ENCODE measurements at places on chromosomes 4 and X. TPM values are rescaled to one million over a fixed set of nuclear protein-coding genes. Genes with fewer than 3 reads are reported as not detected.
A peak's percentile ranks its signal among the peaks of the same experiment; 100 is the strongest.

GRCh38 chr4:48909697-48910096, 3.1 kb upstream of the OCIAD2 start:
- no peaks in the 10 kb centered on the region for H3K36me3 ChIP-seq
- H3K27me3 ChIP-seq = no peaks in the 10 kb centered on the region
- no peak overlapping the region for H3K4me3 ChIP-seq
- no peak overlapping the region for H3K27ac ChIP-seq
- peak; percentile 99 for DNase-seq

DNA sequence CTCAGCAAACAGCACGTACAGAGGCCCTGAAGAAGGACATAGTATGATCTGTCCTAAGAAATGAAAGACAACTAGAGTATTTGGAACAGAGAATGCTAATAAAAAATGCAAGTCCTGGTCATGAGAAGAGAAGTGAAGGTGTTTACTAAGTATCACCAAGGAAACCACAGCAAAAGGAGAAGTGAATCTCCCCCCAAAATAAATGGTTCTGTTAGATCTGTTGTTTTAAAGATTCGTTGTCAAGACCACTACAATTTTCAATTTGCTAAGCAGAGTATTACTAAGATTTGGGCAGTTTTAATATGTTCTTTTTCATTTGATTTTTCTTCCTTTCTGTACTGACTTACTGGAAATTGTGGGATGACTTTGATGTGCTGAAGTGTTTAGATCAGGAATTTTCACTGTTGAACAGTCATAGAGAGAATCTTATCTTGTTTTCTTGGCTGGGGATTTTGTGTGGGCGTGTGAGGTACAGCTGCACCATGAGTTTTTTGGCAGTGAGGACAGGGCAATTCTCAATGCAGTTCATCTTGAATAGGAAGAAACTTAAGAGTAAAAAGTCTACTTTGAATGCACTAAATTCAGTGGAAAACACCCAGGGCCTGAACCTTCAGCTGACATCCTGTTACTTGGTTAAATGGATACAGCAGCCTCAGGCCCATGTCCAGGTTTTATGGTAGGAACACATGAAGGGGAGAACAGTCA, 132.2 kb downstream of the STIM2 start:
- H3K27me3 ChIP-seq = no peaks in the 10 kb centered on the region
- H3K4me1 ChIP-seq = peaks cover 6% of the 10 kb centered on the region
- DNase-seq = peak; percentile 65
- no peak overlapping the region for H3K4me3 ChIP-seq
- no peaks in the 10 kb centered on the region for H3K36me3 ChIP-seq
- peak overlapping the region; percentile 38 for H3K27ac ChIP-seq

The ZNF157 gene
- total RNA-seq = 0.17 TPM

The PCDH18 gene
- total RNA-seq = 542 TPM

DNA sequence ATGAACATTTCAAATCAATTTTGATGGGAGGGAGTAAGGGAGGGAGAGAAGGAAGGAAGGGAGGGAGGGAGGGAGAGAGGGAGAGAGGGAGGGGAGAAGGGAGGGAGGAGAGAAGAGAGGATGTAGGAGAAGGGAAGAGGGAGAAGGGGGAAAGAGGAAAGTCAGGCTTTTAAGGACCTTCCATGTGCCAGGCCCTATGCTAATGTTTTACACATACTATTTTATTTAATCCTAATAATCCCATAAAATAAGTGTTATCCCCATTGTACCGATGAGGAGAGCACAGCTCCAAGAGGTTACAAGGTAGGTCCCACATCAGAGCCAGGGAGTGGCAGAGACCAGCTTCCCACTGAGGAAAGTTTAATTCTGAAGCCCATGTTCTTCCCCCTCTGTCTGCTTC, 341.9 kb downstream of the RAB28 start:
- no peaks in the 10 kb centered on the region for H3K27me3 ChIP-seq
- H3K36me3 ChIP-seq = no peaks in the 10 kb centered on the region
- no peak overlapping the region for H3K27ac ChIP-seq
- no peaks in the 10 kb centered on the region for H3K4me1 ChIP-seq

Measured in fibroblast of lung (primary cell).